ENCODE measurements at places on chromosomes 6 and 20.

DNA sequence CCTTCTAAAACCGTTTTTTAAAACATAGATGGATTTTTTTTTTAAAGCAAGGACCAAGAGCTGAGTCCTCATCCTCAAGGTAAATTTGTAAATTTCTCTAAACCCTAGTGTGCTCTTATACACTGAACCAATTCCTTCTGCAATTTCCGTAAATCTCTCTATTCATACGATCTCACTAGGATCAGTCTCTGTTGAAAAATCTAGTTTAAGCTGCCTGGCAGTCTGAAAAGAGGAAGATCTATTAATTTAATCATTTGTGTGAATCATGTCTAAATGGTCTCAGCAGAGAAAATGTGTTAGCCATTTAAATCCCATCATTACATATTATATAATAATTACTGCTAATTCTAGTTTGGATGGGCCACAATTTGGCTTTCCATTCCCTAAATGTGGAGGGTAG, 184.2 kb upstream of the TSHZ2 start:
- DNase-seq, result no peak

GRCh38 chr20:16028923-16029322, 544.3 kb downstream of the KIF16B start:
- no peak for DNase-seq

GRCh38 chr6:45416700-45417099, 39.0 kb upstream of the SUPT3H start:
- no peak for DNase-seq

GRCh38 chr6:79610306-79611009, 20.7 kb upstream of the SH3BGRL2 start:
- DNase-seq, result no peak

DNA sequence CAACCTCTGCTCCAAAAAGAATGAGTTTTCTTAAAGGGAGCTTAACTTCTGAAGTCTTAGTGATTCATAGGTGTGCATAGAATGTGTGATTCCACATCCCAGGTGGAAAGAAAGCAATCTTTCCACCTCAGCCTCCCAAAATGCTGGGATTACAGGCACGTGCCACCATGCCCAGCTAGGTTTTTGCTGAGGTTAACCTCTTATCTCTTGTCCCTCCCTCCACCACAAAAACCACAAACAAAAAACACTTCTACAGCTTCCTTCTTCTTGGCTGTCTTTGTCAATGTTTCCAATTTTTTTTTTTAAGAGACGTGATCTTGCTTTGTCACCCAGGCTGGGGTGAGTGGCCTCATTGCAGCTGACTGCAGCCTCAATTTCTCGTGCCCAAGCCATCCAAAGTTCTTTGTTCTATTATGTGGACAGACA, 8.1 kb upstream of the CSE1L start:
- no peak for DNase-seq

- DNase-seq, result no peak
Observed at GRCh38 chr6:155530219-155530834, 74.7 kb upstream of the NOX3 start.

GRCh38 chr6:88982720-88983119, 19.3 kb upstream of the RNGTT start:
- DNase-seq, result no peak

GRCh38 chr6:166630462-166630861, 3.4 kb upstream of the RPS6KA2 start:
- DNase-seq, result no peak

GRCh38 chr6:106761160-106761559, 131.8 kb downstream of the QRSL1 start:
- no peak for DNase-seq

- no peak for DNase-seq
Observed at GRCh38 chr6:52667572-52667971, 3.3 kb upstream of the TMEM14A start.

DNA sequence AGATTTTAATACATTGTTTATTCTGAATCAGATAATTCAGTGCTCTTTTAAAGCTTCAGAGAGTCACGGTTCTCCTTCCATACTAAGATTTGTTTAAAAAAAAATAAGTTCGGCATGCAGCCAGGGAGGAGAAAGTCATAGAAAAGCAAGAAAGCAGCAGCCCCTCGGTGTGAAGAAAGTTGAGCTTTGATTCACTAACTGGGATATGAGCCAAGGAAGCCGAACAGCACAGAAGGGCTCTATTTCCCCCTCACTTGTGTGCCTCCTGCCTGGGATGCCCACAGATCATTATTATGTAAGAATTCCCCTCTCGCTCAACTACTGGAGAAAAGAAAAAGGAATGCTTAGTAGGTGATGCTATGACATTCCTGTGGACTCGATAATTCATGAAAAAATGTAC, 69.3 kb upstream of the SYNJ2 start:
- DNase-seq, result no peak
